ENCODE measurements at places on chromosomes 16 and 17.
A peak's percentile ranks its signal among the peaks of the same experiment; 100 is the strongest.

DNA sequence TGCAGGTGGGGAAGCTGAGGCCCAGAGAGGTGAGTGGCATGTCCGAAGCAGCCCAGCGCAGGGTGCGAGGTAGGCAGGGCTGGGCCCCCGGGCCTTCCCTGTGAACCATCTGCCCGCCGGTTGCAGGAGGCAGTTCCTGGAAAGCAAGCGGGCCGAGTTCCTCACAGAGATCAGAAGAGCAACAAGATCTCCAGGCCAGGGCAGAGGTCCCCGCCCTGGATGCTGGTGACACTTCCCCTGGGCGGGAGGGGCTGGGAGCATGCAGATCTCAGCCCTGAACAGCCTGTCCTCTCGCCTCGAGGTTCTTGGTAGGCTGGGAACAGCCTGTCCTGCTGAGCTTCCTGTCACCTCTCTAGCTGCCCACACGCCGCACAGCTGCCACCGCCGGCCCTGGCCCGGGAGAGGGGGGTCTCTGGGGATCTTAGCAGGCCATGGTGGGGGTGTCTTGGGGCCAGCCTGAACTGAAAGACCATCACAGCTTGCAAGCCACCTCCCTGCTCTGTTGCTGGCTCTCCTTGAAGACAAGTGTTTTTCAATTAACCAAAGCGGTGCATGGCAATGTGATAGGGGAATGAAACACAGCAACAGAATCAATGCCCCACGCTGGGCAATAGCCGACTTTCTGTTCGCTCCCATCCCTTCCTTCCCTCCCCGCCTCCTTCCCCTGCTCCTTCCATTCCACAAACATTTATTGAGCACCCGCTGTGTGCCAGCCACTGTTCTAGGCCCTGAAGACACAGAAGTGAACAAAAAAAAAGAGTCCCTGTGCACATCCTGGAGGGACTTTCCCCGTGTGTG lies 31.7 kb downstream of the SOCS1 start:
- DNase-seq, result no peak

DNA sequence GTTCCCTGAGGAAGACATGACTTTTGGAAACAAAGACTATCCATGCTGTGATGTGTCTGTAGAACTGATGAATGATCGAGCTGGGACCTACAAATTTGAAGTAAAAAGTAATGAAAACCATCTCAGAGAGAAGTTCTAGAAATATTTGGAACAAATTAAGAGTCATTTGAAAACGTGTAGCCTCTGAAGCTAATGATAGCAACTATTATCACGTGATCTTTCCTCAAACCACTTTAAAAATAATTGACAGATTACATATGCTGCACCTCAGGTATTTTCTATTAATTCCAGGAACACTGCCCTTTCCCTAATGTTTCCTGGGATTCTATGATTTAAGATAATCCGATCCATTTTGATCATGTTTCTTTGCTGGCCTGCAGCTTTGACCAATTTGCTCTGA lies 990.3 kb downstream of the CDH8 start:
- DNase-seq, result no peak

GRCh38 chr17:78852709-78853121 lies 12.1 kb upstream of the USP36 start:
- DNase-seq, result no peak

DNA sequence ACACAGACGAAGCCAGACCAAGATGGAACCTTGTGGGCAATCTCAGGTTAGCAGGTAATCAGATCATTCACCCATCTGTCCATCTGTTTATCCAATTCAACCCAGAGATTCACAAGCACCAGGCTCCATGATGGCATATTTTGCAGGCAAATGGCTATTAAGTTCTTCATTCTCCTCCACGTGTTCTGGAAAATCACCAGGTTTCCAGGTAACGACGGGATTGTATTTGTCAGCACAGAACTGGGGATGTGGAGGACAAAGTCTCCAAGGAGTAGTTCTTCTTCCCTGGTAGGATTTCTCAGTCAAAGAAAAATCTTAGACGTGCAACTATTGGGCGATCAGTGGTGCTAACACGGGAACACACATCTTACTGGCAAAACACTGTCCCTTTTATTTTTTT lies 368.8 kb downstream of the SLC39A11 start:
- DNase-seq, result no peak

DNA sequence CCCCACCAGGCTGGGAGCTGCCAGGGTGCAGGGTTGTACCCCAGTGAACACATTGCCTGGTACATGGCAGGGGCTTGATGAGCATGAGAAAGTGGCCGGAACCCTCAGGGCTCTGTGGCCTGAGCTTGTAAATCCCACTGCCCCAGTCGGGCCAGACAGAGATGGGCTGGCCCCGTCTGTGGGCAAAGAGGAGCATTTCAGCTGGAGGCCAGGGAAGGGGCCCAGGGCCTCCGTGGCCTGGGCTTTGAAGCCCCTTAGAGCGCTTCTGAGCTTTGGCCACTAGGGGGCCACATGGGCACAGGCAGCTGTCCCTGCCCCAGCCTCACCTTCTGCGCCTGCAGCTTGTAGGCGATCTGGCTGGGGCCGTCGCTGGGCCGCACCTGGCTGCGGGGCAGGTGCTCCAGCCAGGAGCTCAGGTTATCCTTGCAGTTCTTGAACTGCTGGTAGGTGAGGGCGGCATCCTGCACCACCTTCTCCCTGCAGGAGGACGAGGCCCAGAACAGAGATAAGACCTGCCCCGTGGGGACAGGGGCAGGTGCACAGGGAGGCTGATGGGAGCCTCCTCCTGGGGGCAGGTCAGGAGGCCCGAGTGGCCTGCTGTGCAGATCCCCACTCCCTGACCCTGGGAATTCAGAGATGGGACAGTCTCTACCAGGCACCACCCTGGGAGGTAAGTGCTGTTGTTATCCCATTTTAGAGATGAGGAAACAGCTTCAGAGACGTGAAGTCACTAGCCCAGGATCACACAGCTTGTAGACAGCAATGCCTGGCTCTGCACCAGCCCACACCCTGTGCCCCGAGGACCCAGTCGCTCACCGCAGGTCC lies 12.8 kb downstream of the EVPL start:
- DNase-seq, result peak; percentile 58

- no peak for DNase-seq
Measured at GRCh38 chr16:67608364-67608763, 36.6 kb upstream of the CARMIL2 start.

DNA sequence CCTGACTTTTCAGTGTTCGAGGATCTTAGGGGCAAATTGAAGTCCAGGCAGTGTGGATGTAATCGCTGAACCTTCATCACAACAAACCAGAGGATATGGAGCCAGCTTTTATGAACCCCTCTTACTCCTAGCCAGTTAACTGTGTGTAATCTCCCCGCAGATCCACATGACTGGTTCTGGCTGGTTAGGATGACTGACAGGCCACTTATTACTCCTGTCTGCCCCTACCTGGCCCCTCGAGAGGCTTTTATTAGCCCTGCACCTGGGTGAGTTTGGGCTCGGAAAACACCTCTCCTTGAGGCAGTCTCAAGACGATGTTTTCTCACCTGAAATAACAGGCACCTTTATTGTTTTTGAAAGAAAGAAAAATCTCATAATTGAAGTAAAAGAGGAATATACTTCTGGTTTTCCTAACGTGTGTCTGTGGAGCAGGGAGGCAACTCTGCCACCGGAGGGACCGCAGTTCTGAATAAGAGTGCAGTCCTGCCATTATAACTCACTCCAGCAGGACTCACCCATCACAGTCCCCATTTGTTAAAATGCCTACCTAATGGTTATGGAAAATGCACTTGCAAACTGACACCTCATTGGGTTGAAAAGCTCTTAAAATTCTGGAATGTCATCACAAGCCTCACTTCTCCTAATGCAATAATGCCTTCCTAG lies 291.9 kb upstream of the N4BP1 start:
- no peak for DNase-seq

- DNase-seq, result no peak
Measured at GRCh38 chr17:7558544-7559319, at the start of gene TNFSF13. TNFSF13 (plus strand) TSS chr17:7558750; CDS start chr17:7559040, 290 bp downstream.

DNA sequence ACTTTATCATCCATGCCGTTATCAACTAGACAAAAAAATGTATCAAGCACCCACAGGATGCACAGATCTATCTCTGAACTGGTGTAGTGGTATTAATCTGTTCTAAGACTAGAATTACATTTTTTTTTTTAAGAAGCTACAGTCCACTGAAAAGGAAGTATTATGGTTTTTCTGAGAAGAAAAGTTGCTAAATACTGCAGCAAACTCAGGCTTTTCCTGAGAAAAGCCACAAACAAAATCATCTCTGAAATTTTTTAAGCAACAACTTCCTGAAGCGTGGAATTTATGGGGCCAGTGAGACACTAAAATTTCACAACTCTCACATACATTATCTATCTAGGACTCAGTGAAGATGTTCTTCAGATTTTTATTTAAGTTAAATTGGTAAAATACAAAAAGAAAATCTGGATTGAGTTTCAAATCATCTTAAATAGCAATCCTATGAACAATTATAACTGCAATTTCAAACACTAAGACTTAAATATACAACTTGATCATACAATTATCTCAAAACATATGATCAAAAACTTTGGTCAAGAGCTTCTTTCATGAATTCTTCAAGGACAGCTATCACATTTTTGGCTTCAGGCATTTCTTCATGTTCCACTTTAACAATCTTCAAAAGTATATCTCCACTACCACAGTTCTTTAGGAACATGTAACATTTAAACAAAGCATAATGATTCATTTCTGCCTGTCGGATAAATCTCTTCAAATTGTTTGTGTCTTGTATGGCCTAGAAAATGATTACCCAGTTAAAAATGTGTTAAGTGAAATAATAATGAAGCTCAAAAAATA lies 10.5 kb downstream of the C17orf75 start:
- DNase-seq, result no peak

- no peak for DNase-seq
Measured at GRCh38 chr17:29263916-29264315, 17.3 kb downstream of the CRYBA1 start.

DNA sequence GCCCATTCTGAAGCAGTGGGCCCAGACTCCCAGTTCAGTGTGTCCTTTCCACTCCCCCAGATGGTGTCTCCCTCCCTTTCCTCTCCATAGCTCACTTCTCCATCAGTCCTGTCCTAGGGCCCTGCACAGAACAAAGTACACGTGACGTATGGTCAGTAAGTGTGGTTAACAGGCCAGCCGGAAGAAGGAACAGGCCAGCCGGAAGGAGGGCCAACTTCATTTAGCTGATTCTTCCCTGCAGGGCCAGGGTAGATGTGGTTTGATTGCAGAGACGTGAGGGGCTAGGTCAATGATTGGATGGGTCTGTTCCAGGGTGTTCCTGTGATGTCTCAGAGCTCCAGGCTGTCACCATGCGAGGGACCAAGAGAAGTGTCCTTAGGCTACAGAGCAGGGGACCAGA lies 28.9 kb upstream of the SPPL2C start:
- DNase-seq, result no peak

DNA sequence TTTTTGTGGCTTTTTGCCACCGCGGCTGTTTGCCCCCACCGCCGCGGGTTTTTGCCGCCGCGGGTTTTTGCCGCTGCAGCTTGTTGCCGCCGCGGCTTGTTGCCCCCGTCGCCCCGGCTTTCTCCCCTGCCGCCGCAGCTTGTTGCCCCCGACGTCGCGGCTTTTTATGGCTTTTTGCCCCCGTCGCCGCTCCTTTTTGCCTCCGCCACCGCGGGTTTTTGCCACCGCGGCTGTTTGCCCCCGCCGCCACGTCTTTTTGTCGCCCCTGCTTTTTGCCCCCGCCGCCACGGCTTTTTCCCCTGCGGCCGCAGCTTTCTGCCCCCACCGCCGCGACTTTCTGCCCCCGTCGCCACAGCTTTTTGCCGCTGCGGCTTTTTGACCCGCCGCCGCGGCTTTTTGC lies 149.5 kb downstream of the KCNJ18 start:
- DNase-seq, result no peak

- DNase-seq, result no peak
Measured at GRCh38 chr17:61313461-61314326, 85.9 kb upstream of the TBX2 start.
